ENCODE measurements at places on chromosomes 5 and 9.

- no peak for DNase-seq
Measured at GRCh38 chr5:171433352-171433698, 13.9 kb downstream of the FGF18 start.

GRCh38 chr5:95762652-95763041, 31.5 kb downstream of the RHOBTB3 start:
- DNase-seq, result no peak

DNA sequence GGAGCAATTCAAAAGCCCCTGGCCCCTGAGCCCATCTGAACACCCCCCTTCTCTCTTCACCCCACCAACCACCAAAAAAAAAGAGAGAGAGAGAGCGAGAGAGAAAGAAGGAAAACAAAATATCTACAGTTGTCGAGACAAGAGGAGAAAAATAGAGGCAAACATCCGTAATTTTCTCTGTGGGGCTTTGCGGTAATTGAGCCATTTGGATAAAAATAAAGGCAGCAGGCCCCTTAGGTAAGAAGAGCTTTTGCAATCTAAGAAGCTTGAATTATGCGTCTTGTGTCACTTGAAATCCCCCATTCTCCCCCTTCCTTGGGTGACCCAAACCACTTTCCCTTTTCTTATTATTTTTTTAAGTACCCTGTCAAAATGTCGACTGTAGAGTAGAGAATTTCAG, 35.5 kb upstream of the FUBP3 start:
- DNase-seq, result no peak

DNA sequence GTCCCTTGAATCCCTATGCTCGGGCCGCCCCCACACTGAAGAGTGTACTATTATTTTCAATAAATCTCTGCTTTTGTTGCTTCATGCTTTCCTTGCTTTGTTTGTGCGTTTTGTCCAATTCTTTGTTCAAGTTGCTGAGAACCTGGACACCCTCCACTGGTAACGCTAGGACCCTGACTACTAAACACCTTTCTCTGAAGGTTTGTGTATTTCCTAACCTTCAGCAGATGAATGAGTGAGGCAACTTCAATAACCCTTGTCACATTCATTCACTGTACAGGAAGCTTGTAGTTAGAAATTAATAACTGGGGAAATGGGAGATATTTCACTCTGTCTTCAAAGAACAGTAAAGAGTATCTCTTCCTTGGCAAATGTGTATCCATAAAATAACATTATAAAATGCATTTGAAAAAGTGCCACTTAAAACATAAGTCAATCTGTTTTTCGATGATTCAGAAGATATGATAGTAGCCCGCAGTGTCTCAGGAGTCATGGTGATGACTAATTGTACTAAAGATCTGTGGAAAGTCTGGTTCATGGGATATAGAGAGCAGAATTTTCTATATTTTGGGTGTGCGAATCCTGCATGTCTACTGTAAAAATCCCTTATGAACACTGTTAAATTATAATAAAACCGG, 43.2 kb upstream of the ANKH start:
- no peak for DNase-seq

GRCh38 chr5:32713770-32714381, 2.8 kb downstream of the NPR3 start:
- no peak for DNase-seq

- DNase-seq, result no peak
Measured at GRCh38 chr5:138712791-138713190, 40.4 kb upstream of the CTNNA1 start.

DNA sequence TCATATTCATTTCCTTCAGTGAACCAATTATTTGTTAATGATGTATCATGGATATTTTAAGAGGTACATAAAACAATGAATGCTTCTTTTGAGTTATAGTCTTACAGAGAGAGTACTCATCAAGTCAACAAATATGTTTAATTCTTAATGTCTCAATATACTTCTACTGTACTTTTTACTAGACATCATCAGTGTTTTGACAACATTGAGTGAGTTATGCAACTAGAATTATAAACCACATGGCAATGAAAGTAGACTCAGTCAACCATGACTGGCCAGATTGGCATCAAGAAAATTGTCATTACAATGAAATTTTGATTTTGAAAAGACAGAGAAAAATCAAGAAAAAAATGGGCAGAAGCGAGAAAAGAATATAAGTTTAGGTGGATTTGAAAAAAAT, 1248.1 kb upstream of the CDH18 start:
- DNase-seq, result no peak

GRCh38 chr5:74482990-74483389, 157.5 kb downstream of the ENC1 start:
- no peak for DNase-seq

GRCh38 chr9:8838136-8838535, 1038.6 kb upstream of the DMAC1 start:
- no peak for DNase-seq

Data from CD4-positive, alpha-beta T cell treated with Interleukin-4 for 4 hours (primary cell).